ENCODE measurements at places on chromosomes 2 and 18.

DNA sequence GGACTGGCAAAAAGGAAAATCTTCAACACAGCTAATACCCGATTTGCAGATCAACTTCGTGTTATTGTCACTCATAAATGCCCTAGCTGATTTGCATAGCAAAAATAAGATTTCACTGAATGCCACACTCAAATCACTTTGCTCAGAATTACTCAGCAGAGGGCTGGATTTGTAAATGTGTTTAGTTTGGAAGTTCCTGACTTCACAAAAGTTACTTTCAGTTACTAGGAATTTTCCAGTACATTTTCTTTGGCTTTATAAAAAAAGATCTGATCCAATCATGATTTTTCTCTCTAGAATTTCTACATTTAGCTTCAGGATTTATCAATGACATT is 433.3 kb upstream of the ID2 start:
- DNase-seq, result no peak

- no peak for DNase-seq
Measured at GRCh38 chr18:35507623-35508022, 9.9 kb upstream of the INO80C start.

DNA sequence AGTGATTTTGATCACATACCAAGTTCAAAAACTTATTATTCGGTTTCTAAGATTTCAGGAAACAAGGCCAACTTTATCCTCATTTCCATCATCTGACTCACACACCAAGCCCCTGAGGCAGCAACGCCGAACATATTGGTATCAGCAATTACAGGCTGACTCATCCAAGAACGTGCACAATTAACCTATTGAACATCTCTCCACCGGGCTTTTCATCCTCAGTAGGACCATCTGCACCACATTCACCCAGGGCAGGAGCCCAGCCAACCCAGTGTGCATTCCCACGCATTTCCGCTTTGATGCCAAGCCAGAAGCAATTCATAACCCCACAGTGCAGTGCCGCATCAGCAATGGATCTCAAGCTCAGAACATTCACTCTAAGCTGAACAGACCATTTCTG is 52.9 kb downstream of the SCG2 start:
- DNase-seq, result no peak

DNA sequence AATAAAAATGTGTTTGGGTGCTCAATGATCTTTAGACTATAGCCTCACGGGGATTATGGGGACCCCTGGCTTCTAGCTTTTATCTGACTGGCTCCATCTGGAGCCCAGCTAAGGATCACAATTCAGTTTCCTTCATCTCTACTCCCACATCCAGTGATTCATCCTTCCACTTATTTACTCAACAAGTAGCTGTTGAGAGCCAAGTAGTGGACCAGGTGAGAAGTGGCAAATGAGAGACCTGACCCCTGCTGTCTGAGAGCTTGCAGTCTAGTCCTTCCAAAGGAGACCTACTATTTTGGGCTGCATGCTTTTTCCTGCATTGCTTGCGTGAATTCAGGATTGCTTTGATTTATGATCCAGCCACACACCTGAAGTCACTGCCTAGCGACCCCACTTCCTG is 10.7 kb upstream of the DSG3 start:
- no peak for DNase-seq

GRCh38 chr2:135494917-135495316 is 36.1 kb downstream of the ZRANB3 start:
- DNase-seq, result no peak

GRCh38 chr2:71852141-71852711 is 295.4 kb downstream of the CYP26B1 start:
- DNase-seq, result no peak

DNA sequence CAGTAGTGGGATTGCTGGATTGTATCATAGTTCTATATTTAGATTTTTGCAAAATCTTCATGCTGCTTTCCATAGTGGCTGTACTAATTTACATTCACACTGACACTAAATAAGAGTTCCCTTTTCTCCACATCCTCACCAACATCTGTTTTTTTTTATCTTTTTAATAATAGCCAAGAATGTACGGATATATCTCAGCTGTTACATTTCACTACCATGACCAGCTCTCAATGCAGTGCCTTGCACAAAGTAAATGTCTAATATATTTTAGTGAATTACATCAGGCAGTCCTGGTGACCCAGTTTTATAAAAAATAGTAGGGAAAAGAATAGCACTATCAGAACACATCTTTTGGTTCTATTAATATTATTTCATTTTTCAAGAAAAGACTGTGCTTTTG is 161.8 kb downstream of the LNPK start:
- DNase-seq, result no peak

- peak; percentile 39 for DNase-seq
Measured at GRCh38 chr2:127105656-127106456, 1.1 kb downstream of the BIN1 start.

GRCh38 chr2:240930096-240930630 is 24.0 kb downstream of the CROCC2 start:
- DNase-seq, result no peak

GRCh38 chr2:226798422-226799210 is 1.0 kb downstream of the IRS1 start:
- DNase-seq, result peak; percentile 77

DNA sequence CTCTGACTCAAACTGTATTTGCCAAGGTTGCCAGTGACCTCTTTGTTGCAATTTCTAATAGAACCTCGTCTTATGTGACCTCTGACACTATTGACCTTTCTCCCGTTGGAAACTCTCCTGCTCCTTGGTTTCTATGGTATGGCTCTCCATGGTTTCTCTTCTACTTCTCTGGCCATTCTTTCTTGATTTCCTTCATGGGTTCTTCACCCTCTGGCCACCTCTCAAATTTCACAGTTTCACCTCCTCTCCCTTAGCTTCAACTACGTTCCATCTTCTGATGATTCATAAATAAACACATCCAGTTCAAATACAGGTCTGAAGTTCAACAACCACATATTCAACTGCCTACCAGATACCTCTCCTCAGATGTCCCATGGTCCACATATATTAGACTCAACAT is 109.5 kb downstream of the CACNB4 start:
- no peak for DNase-seq

GRCh38 chr18:49524349-49524748 is 37.3 kb upstream of the C18orf32 start:
- DNase-seq, result no peak

DNA sequence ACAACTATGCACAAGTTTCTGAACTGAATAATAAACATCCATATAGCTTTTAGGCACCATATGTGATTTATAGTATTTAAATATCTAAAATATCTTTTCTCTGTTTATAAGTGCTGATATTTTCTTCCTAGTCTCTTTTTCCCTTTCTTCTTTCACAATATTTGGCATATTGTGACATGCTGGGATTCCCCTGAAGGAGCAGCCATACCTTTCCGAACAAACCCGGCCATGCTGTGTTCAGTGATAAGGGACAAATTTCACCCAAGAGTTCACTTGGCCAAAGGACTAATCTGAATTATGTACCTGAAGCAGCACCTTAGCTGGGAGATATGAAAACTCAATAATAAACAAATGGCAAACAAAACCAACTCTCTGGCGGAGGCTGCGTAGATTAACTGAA is 250.8 kb downstream of the RDH14 start:
- no peak for DNase-seq

GRCh38 chr2:234425639-234426603 is 71.0 kb downstream of the ARL4C start:
- DNase-seq, result peak; percentile 72

GRCh38 chr2:161061786-161062185 is 98.4 kb upstream of the TANK start:
- DNase-seq, result no peak

DNA sequence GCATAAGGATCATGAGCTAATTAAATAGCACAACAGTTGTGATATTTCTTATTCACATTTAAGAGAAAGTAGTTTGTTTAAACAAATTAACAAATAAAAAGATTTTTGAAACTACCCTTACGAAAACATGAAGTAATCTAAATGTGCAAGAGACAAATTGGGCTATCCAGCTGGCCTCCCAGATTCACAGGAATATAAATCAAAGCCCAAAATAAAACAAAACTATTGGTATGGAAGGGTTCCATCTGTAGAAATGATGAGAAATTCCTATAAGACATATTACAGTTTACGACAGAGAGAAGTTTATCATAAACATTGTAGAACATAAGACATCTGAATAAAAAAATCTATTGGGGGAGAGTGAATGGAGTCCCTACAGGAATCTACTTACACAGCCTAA is 1125.1 kb downstream of the TDRD15 start:
- DNase-seq, result no peak

- no peak for DNase-seq
Measured at GRCh38 chr18:50558948-50559751, 737 bp upstream of the MAPK4 start.

DNA sequence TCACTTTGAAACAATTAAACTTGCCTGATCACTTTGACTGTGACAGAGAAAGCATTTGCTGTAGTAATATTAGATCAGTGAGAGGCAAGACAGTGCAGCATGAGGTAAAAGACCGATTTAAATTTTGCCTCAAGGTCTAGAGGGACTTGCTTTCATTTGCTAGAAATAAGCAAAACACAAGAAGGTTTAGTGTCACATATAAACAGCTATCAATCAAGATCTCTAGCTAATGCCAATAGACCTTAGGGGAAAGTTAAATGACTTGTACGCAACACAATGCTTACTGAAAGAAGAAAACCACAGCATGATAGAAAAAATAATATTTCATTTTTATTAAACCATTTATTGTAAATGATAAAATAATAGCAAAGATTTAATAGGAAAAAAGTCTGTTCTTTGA is 113.5 kb downstream of the DSC3 start:
- DNase-seq, result no peak

DNA sequence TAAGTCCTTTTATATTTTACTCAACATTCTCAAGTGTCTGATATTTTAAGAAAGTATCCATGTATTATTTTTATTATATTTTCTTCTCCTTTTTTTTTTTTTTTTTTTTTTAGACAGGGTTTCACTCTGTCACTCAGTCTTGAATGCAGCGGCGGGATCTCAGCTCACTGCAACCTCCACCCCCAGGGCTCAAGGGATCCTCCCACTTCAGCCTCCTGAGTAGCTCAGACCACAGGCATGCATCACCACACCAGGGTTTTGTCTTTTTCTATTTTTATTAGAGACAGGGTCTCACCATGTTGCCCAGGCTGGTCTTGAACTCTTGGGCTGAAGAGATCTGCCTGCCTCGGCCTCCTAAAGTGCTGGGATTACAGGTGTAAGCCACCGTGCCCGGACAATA is 212.1 kb downstream of the TCF4 start:
- DNase-seq, result no peak

Measured in activated naive CD8-positive, alpha-beta T cell treated with anti-CD3 and anti-CD28 coated beads, Interleukin-2, amount 10 ng/mL, durations not matched to agents 7 days and 5 days (primary cell).